A673 (cell line): ENCODE measurements at places on chromosomes 4 and X. TPM values are rescaled to one million over a fixed set of nuclear protein-coding genes. Genes with fewer than 3 reads are reported as not detected.

DNA sequence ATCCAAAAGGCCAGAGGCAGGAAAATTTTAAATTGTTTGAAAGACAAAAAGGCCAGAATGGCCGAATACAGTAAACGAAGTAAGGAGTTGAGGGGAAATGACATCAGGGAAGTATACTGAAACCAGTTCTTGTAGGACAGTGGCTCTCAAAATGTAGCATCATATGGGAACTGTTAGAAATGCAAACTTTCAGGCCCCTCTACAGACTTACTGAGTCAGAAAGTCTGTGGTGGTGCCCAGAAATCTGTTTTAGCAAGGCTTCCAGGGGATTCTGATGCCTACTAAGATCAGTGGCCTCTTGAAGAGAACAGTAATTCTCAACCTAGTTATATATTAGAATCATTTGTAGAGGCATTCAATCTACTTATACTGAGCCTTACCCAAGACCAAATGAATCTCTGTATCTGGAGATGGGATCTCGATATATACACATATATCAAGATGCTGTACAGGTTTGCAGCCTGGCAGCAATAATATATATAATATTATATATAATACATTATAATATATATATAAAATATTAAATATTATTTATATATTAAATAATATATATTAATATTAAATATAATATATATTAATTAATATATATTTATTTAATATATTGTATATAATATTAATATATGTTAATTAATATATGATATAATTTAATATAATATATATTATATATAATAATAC lies 39.7 kb downstream of the ADAMTS3 start:
- no peak for DNase-seq

DNA sequence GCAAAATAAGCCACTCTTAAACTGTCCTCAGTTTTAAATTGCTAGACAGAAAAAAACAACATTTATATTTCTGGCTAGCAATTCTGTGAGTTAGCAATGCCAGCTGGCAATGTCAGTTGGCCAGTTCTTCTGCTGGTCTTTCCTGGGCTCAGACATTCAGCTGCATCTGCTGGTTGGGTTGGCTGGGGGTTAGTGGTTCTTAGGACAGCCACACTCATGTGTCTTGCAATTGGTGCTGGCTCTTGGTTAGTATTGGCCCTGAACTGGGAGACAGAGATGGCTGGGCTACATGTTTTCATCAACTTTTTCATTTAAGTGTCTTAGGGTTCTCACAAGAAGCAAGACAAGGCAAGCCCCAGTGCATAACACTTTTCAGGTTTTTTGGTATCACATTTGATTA lies 48.0 kb upstream of the PDLIM5 start:
- no peak for DNase-seq

- no peak for DNase-seq
Observed at GRCh38 chr4:6523251-6523650, 50.8 kb upstream of the PPP2R2C start.

DNA sequence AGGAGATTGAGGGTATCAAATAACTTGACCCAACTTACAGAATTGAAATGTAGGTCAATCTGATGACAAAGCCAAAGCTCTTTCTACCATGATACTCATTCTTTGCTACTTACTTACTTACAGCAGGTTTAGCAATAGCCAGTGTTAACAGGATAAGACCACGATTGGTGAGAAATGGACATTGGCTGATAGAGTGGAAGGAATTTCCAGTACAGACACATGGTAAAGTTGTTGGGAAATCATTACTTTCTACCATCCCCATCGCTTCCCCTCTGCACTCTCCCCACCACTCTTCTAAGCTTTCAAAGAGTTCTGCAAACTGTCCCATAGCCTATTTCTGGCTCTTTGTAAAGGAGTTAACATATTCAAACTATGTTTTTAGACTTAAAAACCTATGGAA lies 119.7 kb downstream of the CHRNA9 start:
- no peak for DNase-seq

The TMEM35A gene
- 0.21 and 0.31 TPM in 2 replicates for total RNA-seq

The YIPF7 gene
- not detected in 2 replicates for total RNA-seq

The DCAF4L1 gene
- total RNA-seq = 0.26 and 0.41 TPM in 2 replicates
